ENCODE measurements at places on chromosomes 7 and 10.

GRCh38 chr10:75107756-75108683 is 3.4 kb upstream of the SAMD8 start:
- DNase-seq, result no peak

GRCh38 chr10:35561715-35562114 is 43.4 kb upstream of the GJD4 start:
- DNase-seq, result no peak

GRCh38 chr7:112362053-112362650 is 88.1 kb upstream of the IFRD1 start:
- DNase-seq, result no peak

DNA sequence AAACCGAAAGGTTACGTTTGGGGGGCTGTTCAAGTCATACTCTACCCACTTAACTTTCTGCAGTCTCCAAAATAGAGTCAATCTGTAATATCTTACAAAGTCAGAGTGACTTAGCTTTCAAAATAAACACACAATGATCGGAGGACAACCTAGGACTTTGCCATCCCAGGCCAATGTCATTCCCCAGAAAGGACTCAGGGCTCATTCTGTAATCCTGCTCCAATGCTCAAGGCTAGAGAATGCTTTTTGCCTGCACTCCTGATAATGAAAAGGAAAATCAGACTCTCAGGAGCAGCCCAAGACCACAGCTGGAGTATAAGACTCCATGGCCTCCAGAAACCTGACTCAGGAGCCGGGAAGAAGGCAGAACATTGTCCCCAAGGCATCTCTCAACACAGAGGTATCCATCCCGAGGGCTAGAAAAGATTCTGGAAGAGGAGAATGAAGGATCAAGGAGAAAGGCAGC is 28.5 kb upstream of the ASCC1 start:
- no peak for DNase-seq

DNA sequence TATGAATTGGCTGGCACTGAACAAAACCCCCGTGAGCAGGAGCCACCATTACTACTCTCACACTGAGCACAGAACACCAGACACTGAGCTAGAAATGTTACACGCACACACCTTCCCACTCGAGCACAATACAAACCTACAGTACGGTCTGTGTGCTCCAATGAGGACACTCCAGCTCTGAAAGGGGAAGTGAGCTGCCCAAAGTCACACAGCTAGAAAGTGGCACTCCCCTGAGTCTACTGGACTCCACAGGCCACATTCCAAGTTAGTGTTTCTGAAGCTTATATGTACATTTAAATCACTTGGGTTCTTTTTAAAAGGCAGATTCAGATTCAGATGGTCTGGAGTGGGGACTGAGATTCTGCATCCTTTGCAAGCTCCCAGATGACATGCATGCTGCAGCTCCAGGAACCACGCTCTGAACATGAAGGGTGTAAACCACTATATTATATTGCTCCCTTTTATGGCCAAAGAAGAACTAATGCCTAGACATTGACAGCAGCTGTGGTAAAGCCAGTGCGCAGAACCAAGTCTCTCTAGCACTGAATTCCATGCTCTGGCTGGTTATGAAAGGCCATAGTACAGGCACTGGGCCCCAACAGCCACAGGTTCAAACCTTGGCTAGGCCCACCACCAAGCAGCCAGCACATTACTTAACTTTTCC is 77.1 kb downstream of the FRMPD2 start:
- no peak for DNase-seq

DNA sequence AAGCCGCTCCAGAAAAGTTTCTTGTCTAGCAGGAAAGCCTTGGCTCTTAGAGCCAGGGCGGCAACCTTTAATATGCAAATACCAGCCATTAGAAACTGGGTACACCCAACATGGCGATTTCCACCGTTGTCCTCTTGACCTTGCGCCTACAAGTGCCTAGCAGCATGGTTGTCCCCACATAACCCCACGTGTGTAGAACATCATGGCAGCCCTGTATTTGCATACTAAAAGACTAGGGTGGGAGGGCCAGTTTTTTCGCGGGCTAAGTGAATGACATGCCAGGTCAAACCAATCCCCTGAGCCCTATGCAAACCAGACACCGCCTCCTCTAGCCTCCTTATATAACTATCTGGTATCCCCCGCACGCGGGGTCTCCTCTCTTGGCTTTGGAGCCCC is 58.4 kb upstream of the FZD8 start:
- no peak for DNase-seq

DNA sequence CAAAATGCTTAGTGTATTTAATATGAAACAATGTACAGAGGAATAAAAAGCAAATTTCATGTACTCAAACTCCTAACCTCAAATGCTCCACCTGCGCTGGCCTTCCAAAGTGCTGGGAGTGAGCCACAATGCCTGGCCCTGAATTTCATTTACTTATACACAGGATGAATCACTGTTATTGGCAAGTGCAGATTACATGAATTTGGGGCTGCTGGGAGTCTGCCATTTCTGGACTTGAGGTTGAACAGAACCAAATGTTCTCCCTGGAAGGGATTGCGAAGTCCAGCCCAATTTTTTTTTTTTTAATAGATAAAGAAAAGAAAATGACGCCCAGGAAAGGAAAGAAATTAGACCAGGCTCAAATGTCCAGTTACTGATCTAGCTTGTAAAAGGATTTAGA is 6.8 kb upstream of the CSTF2T start:
- DNase-seq, result no peak
